IPS DF 19.7 (cell line): ENCODE measurements at places on chromosomes 7 and 10.

DNA sequence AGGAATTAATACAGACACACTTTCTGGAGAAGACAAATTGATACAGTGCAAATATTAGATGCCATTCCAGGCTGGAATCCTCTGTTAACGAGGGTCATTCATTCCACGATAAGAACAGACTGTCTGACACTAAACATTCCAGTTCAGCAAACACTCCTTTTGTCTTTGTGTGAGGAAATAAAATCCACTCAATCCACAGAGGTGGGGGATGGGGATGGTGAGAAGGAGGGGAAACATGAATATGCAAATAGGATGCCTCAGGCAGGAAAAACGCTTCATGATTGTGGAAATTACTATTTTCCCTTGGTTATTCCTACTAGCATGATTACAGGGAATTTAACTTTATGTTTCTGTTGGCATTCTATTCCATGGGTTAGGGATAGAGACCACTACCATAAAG lies 196.9 kb upstream of the CDCA7L start:
- DNase-seq, result no peak

DNA sequence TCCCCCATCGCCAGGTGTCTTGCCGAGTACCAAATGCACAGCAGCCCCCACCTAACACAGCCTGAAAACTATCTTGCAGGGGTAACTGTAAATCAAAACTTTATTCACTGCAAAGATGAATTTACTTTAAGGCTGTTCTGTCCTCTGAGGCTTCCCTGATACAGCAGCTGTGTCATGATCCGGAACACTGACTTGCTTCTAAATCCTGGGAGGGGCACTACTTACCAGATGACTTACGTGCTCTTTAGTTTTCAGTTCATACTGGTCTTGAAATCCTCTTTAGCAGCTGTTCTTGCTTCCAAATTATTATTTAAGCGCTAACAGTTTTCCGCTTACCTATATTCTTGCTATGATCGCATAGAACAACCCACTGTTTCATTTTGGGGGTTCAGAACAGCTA lies 4.9 kb downstream of the DYNC1I1 start:
- no peak for DNase-seq

- DNase-seq, result no peak
Observed at GRCh38 chr7:81308643-81309322, 389.9 kb upstream of the SEMA3C start.

GRCh38 chr7:47827351-47827756 lies 120.9 kb downstream of the PKD1L1 start:
- no peak for DNase-seq

GRCh38 chr10:70866424-70866823 lies 21.9 kb downstream of the PCBD1 start:
- DNase-seq, result no peak

DNA sequence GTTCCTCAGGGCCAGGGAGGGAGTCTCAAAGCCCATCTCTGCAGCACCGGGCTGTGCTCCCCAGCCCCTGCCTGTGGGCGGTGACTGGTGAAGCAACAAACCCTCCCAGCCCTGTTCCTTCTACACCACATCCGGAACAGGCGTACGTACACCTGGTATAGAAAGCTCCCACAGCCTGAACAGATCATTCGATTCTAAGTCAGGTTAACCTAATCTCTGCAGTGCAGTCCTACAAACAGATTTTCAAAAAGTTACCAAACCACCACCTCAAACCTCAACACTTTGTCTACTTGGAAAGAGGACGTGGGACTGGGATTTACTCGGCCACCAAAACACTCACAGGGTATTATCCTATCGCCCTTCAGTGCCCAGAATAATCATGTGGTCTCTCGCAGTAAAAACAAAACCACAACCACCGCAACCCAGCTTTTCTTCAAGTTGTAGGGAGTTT lies 238.4 kb downstream of the DIP2C start:
- no peak for DNase-seq

DNA sequence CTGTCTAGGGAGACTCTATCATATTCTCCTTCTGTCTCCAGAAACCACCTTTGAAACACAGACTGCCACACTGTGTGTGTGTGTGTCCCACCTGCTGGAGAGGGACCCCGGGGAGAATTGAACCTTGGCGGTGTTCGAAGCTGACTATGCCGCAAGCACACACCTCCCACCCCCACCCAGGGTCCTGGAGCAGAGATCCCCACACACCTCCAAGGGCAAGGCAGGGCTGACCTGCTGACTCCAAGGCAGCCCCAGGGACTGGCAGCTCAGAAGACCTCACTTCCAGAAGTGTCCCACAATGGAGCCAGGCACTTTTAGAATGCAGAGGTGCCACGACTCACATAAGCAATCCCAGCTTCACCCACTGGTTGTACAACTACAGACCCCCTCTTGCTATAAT lies 13.1 kb downstream of the DRGX start:
- no peak for DNase-seq

- no peak for DNase-seq
Observed at GRCh38 chr10:74991435-74991834, 120.0 kb upstream of the SAMD8 start.

- DNase-seq, result no peak
Observed at GRCh38 chr10:43396061-43396927, 12.7 kb downstream of the HNRNPF start.

- no peak for DNase-seq
Observed at GRCh38 chr7:94656925-94657731, 1.2 kb upstream of the SGCE start.

DNA sequence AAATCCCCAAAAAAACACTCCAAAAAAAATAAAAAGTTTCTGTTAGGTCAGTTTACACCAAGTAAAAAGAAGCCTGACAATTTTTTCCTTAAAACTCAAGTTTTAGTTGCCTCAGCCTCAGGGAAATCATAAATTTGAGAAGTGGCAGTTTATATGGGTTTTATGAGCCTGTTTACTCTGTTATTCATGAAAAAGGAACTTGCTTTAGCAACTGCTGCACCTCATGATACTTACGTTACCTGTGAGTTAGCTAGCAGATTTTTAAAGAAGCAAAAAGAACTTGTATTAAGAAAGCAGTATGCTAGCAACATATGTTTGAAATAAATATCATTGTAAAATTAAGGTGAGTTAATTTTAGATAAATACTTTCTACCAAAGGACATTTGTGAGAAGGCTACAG lies 1264.5 kb upstream of the PHF14 start:
- no peak for DNase-seq

GRCh38 chr10:95518455-95519452 lies 42.4 kb downstream of the SORBS1 start:
- DNase-seq, result no peak

DNA sequence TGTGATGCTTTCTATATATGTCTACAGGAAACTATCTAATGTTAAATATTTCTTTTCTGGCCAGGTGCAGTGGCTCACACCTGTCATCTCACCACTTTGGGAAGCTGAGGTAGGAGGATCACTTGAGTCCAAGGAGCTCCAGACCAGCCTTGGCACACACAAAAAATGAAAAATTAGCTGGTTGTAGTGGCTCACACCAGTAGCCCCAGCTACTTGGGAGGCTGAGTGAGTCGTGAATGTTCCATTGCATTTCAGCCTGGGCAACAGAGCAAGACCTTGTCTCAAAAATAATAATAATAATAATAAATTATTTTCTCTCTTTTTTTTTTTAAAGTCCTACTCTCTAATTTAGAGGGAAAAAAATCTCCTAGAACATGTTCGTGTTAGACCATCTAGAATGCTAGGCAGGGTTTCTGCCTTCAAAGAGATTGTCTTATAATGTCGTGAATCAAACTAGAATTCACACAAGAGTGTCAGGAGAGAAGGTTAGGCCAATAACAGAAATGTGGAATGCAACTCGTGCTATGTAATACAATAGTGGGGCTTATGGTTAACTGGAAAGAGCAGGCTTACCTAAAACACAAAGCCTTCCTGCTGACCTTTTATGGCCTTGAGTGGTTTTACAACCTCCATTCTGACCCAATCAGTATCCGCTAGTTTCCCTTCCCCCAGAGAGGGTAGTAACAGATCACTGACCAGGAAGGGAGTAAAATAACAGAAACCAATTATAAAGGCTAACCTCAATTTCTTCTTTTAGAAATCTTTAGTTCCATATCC lies 46.3 kb downstream of the MYOF start:
- DNase-seq, result no peak

- DNase-seq, result no peak
Observed at GRCh38 chr10:102542800-102543418, 39.1 kb downstream of the SUFU start.

DNA sequence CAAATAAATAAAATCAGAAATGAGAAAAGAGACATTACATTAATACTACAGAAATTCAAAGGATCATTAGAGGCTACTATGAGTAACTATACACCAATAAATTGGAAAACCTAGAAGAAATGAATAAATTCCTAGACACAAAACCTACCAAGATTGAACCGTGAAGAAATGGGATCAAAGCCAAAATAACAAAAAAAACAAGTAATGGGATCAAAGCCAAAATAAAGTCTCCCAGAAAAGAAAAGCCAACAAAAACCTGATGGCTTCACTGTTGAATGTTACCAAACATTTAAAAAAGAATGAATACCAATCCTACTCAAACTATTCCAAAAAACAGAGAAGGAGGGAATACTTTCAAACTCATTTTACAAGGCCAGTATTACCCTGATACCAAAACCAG lies 20.0 kb downstream of the GSDME start:
- DNase-seq, result no peak

GRCh38 chr7:47102331-47102841 lies 479.5 kb downstream of the TNS3 start:
- DNase-seq, result no peak

DNA sequence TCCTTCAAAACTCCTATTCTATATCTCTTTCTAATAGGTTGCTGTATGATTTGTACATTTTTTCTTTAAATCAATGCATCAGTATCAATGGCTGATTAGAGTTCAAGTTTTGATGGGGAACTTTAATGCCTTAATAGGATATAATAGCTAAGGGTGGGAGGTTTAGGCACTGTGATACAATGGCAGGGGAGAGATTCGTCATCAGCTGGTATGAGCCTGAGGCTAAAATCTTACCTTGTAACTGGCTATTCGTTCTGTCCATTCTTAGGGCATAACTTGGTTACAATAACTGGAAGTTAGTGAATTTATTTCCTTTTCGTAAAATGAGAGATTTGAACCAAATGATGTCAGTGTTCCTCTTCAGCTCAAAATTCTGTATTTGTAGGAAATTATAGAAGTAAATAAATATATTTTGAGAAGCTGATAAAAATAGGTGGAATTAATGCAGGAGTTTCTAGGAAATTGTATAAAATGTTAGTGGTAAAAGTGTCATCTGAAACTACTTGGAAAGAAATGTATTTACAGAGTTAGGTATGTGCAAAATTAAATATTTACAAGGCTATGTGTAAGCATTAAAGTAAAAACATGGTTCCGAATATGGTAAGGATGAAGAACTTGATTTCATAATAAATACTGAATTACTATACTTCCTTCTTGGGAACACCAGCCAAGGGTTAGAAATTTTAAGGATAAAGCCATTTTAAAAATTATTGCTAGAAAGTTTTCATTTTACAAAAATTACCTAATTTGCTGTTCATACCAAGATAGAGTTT lies 27.5 kb upstream of the NAMPT start:
- DNase-seq, result no peak

- no peak for DNase-seq
Observed at GRCh38 chr10:46298477-46299285, 11.9 kb downstream of the ANTXRL start.

- DNase-seq, result no peak
Observed at GRCh38 chr7:111129435-111129834, 38.5 kb downstream of the LRRN3 start.

- no peak for DNase-seq
Observed at GRCh38 chr7:97357459-97357858, 240.0 kb downstream of the SDHAF3 start.

GRCh38 chr10:62919776-62920175 lies 103.6 kb upstream of the EGR2 start:
- DNase-seq, result no peak

DNA sequence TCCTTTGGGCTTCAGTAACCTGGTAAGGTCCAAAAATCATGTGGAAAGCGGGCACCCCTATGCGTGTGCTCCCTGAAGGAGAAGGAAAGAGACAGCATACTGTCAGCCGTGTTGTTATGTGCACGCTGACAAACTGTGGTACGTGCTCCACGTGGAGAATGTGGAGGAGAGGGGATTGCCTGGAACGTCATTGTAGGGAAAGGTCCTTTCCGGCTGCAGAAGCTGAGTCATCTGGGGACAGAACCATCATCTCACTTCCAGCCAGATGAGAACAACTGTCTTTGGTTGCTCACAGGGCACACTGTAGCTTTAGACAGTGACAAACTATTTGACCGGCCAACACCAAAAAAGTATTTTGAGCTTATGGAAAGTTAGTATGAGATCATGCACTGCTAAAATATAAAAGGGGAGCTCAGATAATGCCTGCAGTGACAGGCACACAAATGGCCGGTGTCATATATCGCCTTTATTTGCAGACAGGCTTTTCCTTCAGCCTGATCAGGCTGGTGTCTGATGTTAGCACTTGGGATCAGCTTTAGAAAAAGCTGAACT lies 38.8 kb upstream of the GRB10 start:
- DNase-seq, result no peak

- DNase-seq, result no peak
Observed at GRCh38 chr7:7156663-7157062, 25.7 kb upstream of the C1GALT1 start.

DNA sequence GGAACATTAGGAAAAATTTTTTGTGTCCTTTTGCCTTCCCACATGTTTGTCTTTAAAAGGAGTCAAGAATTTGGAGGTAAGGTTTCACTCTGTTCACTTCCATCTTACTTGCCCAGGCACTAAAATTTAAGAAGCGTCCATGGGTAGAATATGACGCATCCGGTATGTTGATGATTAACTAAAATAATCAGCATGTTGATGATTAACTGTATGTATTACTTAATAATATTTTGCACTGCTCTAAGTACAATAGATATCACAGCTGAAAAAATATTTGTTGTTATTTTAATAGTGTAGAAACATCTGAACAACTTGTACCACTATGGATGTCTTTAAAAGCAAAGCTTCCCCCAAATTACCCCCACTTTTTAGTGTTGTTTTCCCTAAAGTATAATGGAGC lies 11.5 kb downstream of the ANKRD22 start:
- DNase-seq, result no peak

DNA sequence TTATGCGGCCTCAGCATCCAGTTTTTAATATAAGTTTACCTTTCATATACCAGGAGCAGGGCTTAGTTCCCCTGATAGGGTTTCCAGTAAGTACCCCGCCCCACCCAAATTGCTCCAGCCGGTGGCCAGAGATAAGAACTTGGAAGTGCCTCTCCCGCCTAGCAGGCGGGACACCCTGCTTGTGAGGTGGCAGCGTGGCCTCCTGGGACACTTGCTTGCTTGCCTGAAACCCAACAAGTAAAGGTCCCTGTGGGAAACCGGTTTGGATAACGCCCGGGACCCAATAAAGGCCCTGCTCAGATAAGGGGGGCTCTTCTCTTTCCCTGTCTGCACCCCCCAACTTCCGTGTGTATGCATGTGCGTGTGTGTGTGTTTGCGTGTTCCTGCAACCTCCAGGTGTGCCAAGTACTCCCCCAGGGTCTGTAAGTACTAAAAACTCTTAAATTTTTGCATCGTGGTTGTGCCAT lies 154.3 kb downstream of the ARHGAP21 start:
- DNase-seq, result no peak

- DNase-seq, result peak; percentile 15
Observed at GRCh38 chr10:112565434-112566053, 118.5 kb downstream of the VTI1A start.
